ENCODE measurements at places on chromosomes 13 and 19. TPM values are rescaled to one million over a fixed set of nuclear protein-coding genes. Genes with fewer than 3 reads are reported as not detected.

DNA sequence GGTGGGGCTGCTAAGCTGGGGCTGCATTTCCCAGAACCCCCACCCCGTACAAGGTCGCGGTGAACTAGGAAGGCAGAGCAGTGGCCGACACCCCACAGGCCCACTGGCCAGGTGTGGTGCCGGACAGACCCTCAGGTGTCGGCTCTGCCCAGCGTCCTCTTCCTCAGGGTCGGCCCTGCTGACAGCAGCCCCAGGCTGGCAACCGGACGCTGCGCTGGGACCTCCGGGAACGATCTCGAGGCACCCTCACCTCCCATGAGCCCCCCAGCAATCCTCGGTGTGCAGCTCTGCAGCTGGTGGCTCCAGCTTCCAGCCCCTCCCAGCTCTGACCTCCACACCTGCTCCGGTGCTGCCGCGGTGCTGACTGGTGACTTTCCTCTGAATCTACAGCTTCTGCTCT lies 142.9 kb upstream of the SPACA7 start:
- H3K27me3 ChIP-seq = peaks cover 2% of the 10 kb centered on the region
- DNase-seq = no peak
- no peaks in the 10 kb centered on the region for H3K4me1 ChIP-seq
- no peak overlapping the region for H3K4me3 ChIP-seq

The ZNF573 gene
- 9.8 TPM for total RNA-seq

The CIC gene
- 71.7 TPM for total RNA-seq

DNA sequence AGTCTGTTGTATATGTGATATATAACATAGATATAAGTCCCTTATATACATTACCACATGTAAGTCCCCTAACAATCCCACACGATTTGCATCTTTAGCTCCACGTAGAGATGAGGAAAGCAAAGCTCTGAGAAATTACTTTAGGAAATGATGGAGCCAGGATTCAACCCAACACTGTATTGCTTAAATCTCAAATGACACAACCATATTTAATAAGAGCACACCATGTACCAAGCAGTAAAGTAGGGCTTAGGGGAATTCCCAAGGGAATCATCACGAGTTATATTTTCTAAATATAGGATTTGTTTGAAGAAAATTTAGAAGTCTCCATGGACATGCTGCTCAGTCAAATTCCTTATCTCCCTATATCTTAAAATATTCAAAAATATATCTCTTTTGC lies 61.3 kb upstream of the POMP start:
- no peaks in the 10 kb centered on the region for H3K4me1 ChIP-seq
- no peak for DNase-seq

All from upper lobe of left lung (tissue), 6 donors.